ENCODE measurements at places on chromosomes 13 and 19. TPM values are rescaled to one million over a fixed set of nuclear protein-coding genes. Genes with fewer than 3 reads are reported as not detected.

DNA sequence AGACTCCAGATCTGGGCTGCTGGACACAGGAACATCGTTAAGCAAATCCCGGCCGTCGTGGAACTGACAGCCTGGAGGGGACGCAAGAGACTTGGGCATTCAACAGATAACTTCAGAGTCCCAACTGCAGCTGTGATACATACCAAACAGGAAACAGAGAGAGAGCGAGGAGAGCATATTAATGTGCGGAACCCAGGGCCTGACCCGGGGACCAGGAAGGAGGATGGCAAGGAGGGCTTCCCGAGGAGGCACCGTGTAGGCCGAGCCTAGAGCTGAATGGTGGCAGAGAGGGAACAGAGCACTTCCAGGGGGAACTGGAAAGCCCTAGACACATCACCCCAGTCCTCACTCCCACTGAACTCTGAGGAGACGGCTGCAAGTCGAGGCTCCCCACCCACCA lies 68.1 kb downstream of the SIPA1L3 start:
- no peak for DNase-seq

GRCh38 chr13:78595495-78596398 lies 7.6 kb downstream of the POU4F1 start:
- no peak for DNase-seq

DNA sequence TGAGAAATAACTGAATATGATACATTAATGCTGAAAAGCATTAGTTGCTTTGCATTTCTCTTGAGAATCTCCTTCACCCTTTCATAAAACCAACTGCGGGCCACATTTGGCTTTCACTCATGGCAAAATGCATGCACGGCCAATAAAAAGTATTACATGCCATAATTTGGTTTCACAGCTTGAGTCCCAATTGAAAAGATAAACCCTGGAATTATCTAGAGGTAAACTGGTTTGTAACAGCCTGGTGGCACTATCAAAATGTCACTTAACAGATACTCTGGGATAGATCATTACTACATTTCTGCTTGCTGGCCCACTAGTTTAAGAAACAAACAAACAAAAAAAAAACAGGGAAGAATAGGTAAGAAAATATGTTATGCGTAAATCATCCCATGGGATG lies 3.9 kb downstream of the OBI1 start:
- no peak for DNase-seq

Gene IZUMO1
- 1.6 TPM for polyA plus RNA-seq

Gene FXYD7
- polyA plus RNA-seq = 0.92 TPM

All from muscle of back (tissue), 13 donors.